ENCODE measurements at places on chromosomes 4 and X. TPM values are rescaled to one million over a fixed set of nuclear protein-coding genes. Genes with fewer than 3 reads are reported as not detected.

Gene TEX11
- total RNA-seq = 0.28 TPM

Gene IL1RAPL2
- 0.25 TPM for total RNA-seq

Gene SMR3B
- not detected for total RNA-seq

Gene IGFBP7
- 1,703 TPM for total RNA-seq

- H3K4me3 ChIP-seq = no peak overlapping the region
- no peaks in the 10 kb centered on the region for H3K27me3 ChIP-seq
- no peaks in the 10 kb centered on the region for H3K4me1 ChIP-seq
Observed at GRCh38 chr4:151197247-151197646, 79.7 kb upstream of the PRSS48 start.

- H3K36me3 ChIP-seq = no peaks in the 10 kb centered on the region
- H3K27me3 ChIP-seq = no peaks in the 10 kb centered on the region
- no peak for DNase-seq
- H3K4me1 ChIP-seq = no peaks in the 10 kb centered on the region
- no peak overlapping the region for H3K4me3 ChIP-seq
- H3K27ac ChIP-seq = no peak overlapping the region
Observed at GRCh38 chr4:17920681-17921080, 100.9 kb downstream of the LCORL start.

DNA sequence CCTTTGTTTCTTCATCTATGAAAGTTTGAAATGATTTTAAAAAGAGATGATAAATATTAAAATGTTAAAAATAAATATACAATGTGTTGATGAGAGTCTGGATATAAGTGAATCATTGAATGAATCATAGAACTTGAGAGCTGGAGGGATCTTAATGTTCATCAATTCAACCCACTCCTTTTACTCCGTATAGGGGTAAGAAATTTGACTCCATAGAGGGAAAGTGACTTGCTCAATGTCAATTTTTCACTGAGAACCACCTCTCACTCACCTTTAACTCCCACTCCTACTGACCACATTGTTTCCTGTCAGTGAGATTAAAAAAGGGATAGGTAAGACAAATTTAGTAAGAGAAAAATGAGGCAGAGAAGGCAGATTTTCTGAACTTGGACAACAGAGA lies 557.2 kb upstream of the GRIA3 start:
- no peaks in the 10 kb centered on the region for H3K27me3 ChIP-seq
- H3K27ac ChIP-seq = no peak overlapping the region
- DNase-seq = no peak
- H3K4me1 ChIP-seq = no peaks in the 10 kb centered on the region
- no peaks in the 10 kb centered on the region for H3K36me3 ChIP-seq

- DNase-seq = no peak
- peaks cover 22% of the 10 kb centered on the region for H3K36me3 ChIP-seq
- no peaks in the 10 kb centered on the region for H3K4me1 ChIP-seq
- H3K27ac ChIP-seq = no peak overlapping the region
Observed at GRCh38 chrX:41177297-41177696, 92.1 kb downstream of the USP9X start.

DNA sequence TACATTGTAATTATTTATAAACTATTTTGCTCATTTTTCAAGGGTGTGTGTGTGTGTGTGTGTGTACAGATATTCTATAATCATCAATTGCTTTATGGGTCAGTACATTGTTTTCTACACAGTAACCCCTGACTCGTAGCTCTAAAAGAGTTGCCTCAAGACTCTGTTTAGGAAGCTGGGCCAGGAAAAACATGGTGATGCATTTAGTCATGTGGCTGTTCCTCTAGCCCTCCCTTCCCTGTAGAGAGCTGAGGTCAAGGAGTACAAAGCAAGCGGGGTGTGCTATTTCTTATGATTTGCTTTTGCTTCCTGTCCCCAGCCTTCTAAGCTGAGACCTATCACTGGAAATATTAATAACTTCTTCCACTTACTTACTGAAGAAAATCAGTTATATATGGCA lies 34.8 kb upstream of the SPANXD start:
- H3K4me1 ChIP-seq = no peaks in the 10 kb centered on the region
- no peak overlapping the region for H3K27ac ChIP-seq
- no peak overlapping the region for H3K4me3 ChIP-seq
- H3K27me3 ChIP-seq = no peaks in the 10 kb centered on the region
- DNase-seq = no peak
- H3K36me3 ChIP-seq = no peaks in the 10 kb centered on the region

DNA sequence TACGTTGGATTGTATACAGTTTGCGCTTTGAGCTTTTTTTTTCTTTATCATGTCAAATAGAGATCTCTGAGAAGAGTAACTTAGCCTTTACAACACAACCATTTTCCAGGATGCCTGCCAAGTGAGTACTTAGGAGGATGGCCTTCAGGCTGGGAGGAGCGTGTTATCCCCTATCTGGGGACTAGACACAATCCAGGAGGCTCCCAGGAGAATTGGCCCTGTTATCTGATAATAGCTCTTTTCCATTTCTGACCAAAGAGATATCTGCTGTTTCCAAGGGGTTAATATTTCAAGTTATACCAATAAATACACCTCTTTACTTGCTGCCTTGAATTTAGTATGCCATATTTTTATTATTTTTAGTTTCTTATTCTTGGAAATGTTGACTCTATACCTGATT lies 169.5 kb upstream of the SMARCAD1 start:
- no peaks in the 10 kb centered on the region for H3K27me3 ChIP-seq
- H3K27ac ChIP-seq = no peak overlapping the region
- no peak overlapping the region for H3K4me3 ChIP-seq
- H3K4me1 ChIP-seq = no peaks in the 10 kb centered on the region
- no peaks in the 10 kb centered on the region for H3K36me3 ChIP-seq

Data from kidney (tissue), 22 donors.